ENCODE measurements at places on chromosomes 6 and 20. TPM values are rescaled to one million over a fixed set of nuclear protein-coding genes. Genes with fewer than 3 reads are reported as not detected.

PNLDC1 gene
- total RNA-seq = 0.23 TPM

OR2H2 gene
- not detected for total RNA-seq

EPPIN gene
- not detected for total RNA-seq

TCP11 gene
- total RNA-seq = not detected

TRAPPC3L gene
- total RNA-seq = not detected

SRMS gene
- not detected for total RNA-seq

PSORS1C1 gene
- total RNA-seq = 1.2 TPM

MOXD1 gene
- 81.2 TPM for total RNA-seq

LAMA5 gene
- total RNA-seq = 63.7 TPM

SRSF12 gene
- 0.08 TPM for total RNA-seq

KCNK15 gene
- 1.1 TPM for total RNA-seq

CDSN gene
- not detected for total RNA-seq

EFCAB8 gene
- under 0.01 TPM for total RNA-seq

FAM8A1 gene
- 8.8 TPM for total RNA-seq

SNRNP48 gene
- 24.5 TPM for total RNA-seq
